ENCODE measurements at places on chromosomes 13 and 19.

- DNase-seq, result no peak
These were observed 788 bp upstream of the RTBDN start for GRCh38 chr19:12834976-12835757.

DNA sequence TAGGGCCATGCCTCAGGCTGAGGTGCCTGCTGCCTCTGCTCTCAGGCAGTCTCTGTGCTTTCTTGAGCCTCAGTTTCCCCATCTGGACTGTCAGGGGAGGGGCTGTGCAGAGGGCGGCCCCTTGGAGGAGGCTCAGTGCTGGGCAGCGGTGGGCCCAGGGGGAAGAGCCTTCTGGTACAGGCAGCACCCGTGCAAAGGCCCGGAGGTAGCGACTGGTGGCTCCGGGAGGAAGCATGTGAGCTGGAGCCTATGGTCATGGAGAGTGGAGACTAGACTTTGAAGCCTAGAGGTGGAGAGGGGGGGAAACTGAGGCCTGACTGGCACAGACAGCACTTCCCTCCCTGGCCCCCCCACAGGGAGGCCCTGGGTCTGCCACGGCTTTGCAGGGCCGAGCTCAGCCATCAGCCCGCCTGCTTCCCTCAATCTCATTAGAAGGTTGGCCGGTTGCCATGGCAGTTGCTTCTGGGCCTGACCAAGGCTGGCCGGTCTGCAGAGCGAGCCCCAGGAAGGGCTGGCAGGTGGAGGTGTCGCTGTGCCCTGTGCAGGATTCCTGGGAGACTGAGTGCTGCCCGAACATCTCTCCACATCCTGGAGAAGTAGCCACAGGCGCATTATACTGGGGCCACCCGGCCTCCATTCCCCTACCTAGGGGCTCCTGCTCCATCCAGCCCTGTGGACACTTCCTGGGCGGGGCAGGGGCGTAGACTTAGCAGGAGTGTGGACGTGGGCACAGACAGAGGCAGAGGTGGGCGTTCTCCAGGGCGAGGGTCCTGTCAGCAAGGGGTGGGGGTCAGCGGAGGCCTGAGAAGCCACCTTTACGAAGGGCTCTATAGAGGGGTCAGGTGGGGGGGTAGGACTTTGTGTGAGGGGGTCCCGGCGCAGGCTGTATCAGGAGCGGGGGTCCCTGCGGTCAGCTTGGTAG, 53.2 kb downstream of the CRTC1 start:
- no peak for DNase-seq

GRCh38 chr19:1221904-1222255, 15.9 kb downstream of the CBARP start:
- DNase-seq, result no peak

GRCh38 chr19:45890877-45891276, 4.9 kb upstream of the IRF2BP1 start:
- no peak for DNase-seq

- DNase-seq, result no peak
These were observed at the start of gene FUT1 for GRCh38 chr19:48752496-48753365. FUT1 (minus strand) TSS chr19:48752641; CDS start chr19:48751281, 1,360 bp downstream.

GRCh38 chr13:91277013-91277676, 70.3 kb upstream of the MIR17HG start:
- DNase-seq, result no peak

DNA sequence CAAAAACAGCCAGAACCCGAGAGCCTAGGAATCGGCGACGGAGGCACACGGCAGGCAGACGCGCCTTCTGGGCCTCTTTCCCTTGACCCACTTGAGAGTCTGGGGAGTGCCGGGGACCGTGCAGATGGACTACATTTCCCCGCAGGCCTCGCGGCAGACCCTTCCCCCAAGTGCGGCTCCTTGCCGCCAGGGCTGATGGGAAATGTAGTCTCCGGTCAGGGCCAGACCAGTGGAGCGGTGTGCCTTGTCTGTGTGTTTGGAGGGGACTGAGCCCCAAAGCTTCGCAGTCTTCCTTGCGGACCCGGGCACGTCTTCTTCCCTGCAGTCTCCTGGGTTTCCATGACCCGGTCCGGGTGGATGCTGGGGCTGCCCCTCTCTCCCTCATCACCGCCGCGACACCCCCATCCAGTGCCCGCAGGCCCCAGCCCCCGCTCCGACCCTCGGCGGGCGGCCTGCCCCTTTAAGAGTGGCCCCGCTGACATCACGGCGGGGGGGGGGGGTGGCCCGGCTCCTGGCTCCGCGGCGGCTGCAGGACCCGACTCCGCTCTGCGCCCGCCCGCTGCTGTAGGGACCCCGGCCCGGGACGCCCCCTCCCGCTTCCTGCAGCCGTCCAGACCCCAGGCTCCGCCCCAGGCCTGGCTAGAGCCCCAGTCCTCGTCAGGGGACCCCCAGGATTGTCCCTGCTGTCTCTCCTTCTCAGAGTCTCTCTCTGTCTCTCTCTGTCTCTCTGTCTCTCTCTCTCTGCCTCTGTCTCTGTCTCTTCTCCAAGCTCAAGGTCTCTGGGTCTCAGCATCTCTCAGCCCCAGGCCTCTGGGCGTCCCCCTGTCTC, 758 bp upstream of the CACNG7 start:
- DNase-seq, result no peak

DNA sequence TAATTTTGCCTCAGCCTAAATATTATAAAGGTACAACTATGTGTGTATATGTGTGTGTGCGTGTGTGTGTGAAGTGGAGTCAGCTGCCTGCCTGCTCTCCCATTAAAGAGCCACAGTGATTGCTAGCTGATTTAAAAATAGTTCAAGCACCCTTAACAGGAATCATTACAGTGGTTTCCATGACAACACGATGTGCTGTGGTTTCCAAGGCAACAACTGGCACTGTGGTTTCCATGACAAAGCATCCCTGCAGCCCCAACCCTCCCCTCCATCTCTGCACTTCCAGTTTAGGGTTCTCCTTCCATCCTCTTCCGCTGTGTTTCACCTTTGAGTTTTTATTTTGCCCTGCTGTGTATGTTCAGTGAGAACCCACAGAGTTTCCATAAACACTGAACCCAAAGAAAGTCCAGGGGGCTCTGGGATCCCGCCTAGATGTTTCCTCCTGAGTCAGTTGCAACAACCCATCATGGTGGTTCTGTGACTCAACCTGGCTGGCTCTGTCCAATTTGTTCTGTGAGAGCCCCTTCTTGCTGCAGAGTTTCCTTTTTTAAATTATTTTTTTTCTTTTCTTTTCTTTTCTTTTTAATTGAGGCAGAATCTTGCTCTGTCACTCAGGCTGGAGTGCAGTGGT, 7.1 kb upstream of the PNMA8A start:
- DNase-seq, result no peak

DNA sequence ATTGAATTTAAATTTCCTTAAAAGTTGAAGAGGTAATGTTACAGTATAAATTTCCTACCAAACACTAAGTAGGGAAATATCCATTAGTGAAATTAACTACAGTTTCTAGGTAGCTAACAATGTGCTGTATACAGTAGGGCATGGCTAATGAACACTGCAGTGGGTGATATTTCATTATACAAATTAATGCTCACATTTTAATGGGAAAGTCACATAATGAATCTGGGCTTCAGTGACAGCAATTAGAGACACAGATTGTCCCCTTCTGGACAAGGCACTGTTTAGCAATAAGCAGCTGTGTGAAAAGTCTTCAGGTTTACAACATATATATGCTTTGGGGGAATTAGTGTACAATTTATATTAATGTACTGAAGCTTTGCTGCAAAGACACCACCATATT, 169.4 kb downstream of the ZNF536 start:
- DNase-seq, result no peak

DNA sequence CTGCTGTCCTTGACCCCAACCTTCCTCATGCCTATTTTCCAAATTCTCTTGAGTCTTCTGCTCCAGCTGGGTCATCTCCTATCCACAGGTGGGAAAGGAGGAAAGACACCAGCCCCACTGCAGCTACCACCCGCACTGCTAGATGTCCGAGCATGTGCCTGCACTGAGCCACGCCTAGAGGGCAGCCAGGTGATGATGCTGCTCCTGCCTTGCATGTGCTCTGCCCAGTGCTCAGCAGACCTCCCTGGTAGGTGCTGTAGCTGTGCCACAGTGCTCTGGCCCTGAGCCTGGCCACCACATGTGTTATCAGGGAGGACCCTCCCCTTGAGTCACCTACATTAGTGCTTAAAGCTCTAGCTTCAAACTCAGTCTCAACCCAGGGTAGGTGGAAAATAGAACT, 6.9 kb upstream of the CYSLTR2 start:
- DNase-seq, result no peak

- DNase-seq, result no peak
These were observed 1.0 kb downstream of the KLK11 start for GRCh38 chr19:51025401-51025800.

GRCh38 chr13:99004978-99005377, 27.1 kb upstream of the DOCK9 start:
- no peak for DNase-seq

- DNase-seq, result peak; percentile 26
These were observed 6.0 kb upstream of the TNFAIP8L1 start for GRCh38 chr19:4633140-4633967.

DNA sequence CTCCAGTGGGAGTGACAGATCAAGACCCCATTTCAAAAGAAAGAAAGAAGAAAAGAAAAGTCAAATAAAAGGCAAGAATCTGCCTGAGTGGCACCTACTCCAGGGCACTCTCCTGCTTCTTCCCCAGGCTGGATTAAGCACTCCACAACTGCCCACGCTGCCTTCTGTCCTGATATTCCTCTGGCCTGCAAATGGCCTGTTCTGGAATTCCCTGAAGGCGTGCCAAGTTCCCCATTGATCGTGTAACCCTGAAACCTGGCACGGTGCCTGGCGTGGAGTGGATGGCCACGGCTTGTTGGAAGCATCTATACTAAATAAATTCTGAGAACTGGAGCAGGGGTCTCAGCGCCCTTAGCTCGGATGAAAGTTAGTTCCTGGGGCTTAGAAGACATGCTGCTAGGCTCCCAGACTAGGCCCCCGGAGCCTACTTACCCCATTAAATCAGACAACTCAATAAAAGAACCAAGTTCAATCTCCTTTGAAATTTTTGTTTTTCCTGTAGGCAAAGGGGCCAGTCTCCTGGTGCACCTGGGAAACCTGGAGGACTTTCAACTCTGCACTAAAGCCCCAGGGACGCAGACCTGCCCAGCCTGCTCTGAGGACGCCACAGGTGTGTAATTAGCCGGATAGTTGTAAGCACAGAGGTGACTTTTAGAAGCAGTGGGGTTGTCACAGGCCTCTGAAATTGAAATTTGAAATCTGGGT, 21.9 kb downstream of the ANKRD27 start:
- no peak for DNase-seq

DNA sequence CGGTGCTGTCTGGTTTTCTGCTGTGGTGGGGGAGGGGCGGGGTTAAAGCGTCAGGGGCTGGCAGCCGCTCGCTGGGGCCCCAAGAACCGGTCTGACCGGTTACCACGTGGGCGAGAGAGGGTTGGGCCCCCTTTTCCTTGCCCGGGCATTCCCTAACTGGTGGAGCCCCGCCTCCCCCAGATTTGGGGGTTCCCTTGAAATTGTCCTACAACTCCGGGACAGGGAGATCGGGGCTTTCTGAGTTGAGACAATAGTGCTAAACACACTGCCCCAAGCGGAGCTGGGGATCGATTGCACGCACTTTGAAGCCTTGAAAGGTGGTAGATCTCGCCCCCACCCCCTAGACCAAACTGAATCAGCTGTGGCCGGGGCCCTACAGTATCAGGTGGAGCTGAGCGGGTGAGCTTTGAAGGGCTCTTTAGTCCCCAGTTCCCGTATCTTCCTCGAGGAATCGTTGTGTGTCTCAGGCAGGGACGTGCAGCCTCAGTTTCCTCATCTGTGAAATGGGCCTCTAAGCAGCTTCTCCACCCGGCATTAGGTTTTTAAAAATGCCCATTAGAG, 4.8 kb downstream of the IER2 start:
- no peak for DNase-seq

- DNase-seq, result no peak
These were observed 46.0 kb downstream of the PRR20E start for GRCh38 chr13:57212989-57213388.

DNA sequence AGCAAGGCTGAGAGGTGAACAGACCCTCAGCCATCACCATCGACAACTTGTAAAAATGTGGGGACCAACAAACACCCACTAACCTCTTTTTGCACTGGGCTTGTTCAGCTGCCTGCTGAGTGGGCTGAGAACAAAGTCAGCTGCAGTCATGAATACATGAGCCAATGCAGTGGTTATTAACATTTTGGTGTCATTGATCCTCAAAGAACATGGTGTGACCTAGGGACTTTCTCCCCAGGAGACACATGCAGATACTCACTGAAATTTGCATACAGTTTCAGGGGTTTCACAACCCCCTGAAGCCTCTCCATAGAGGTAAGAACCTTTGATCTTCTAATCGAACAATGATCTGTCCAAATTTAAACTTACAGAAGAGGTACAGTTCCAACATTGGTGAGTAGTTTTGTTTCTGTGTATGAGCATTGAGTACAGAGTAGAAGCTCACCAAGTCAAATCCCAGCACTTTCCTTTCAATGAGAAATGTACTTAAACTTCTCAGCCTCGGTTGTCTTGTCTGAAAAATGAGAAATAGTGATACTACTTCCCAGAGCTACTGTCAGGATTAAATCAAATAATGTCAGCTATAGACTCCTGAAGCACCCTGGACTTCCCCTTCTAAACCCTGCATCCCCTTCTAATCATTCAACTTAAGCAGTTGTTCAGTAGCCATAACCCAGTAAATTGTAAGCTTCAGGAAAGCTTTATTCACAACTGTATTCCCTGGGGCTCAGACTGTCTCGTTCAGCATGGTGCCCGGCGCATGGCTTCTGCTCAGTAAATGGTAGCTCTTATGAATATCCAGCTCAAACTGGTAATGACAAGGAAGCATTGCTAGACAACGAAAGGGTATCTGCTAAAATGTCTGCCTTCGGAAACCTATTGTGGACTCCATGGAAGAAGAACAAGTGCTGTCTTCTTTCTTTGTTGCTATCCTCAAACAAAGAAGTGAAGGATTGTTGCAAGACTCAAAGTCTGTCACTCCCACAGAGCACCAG, 148.7 kb downstream of the FOXO1 start:
- DNase-seq, result no peak

DNA sequence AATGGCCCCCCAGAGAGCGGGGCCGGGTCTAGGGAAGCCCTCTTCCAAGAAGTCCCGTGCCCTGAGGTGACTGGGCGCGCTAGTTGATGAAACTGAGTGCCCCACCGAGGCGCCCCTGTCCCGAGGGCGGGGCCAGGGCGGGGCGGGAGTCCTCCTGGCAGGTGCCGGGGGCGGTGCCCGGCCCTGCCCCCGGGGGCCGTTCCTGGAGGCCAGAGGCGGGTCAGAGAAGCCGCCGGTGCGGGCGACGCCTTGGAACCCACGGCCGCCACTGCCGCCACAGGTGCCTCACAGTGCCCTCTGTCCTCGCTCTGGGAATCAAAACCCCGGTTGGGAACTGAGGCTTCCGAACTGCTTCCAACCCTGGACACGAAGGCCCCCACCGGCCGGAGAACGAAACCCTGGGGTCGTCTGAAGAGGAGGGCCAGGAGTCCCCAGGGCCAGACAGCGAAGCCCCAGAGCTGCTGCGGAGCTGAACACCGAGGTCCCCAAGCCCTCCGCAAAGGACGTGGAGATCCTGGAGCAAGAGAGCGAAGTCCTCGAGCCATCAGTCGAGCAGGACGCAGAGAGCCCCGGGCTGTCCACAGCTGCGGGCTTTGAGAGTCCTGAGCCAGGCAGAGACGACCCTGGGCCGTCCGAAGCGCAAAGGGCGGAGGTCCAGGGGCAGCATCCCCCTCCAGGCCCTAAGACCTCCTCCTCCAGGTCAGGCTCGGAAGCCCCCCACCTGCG, at the start of gene MISP3:
TSS of gene MISP3 (plus strand) at position 252 of the 726 bp plus-strand sequence. CDS start 524 bp downstream, outside the sequence.
- DNase-seq, result no peak

- DNase-seq, result no peak
These were observed 118.3 kb downstream of the COL4A2 start for GRCh38 chr13:110425444-110425780.
